ENCODE measurements at places on chromosomes 2 and 18.

DNA sequence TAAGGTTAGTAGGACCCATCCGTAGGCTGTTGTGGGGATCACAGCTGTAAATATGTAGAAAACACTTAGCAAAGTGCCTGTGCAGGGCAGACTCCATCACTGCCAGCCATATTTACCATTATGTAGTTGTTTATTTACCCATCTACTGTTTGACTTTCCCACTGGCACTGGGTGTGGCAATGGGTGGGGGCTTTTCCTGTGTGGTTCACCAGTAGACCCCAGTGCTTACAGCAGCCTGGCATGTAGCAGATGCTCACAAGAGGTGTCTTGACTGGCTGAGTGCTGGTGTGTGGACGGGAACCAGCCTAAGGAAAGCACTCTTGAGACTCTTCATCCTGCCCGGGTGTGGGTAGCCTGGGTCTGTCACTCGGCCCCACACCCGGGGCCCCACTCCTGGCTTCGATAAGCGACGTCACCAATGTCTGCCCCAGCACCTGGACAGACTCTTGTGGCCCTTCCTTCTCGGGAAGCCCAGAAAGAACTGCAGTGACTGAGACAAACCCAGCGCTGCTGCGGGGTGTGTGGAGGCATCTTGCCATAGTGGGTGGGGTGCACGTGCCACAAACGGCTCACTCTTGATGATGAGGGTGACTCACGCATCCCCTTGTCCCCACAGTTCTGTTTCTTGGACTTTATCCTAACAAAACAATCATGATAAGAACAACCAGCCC is 78.3 kb downstream of the HDAC4 start:
- DNase-seq = no peak

DNA sequence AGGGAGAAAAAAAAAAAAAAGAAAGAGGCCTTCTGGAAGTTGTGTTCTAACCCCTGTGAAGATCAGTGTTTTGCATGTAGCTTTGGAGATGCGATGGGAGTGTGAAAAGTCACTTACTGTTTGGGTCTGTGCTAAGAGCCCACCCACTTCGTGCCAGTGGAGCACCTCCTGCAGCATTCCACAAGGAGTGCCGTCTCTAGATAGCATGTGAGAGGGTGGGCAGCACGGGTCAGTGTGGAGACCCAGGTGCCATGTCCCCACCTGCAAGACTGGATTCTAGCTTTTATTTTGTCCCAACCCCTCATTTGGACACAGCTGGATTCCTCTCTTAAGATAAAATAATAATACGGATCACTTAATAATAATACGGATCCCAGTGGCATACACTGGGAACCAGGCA is 12.5 kb upstream of the TMEM185B start:
- no peak for DNase-seq

DNA sequence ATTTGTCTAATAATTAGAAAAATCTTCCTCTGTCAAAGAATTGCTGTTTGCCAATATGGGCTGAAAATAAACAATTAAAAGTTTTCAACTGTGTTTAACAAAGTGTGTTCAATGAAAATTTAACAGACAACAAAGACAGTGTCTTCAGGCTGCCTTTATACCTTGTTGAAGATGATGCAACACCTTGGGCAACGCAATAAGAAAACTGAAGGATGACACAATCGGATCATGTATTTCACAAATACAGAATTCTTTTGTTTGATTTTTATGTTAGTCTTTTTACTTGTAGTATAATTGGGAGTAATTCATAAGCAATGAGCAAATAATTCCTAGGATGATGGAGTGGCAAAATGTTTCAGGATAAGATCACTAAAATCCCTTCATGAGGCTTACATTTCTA is 27.8 kb downstream of the CHN1 start:
- DNase-seq = no peak

GRCh38 chr18:47970664-47971531 is 40.4 kb upstream of the SMAD2 start:
- DNase-seq = no peak

DNA sequence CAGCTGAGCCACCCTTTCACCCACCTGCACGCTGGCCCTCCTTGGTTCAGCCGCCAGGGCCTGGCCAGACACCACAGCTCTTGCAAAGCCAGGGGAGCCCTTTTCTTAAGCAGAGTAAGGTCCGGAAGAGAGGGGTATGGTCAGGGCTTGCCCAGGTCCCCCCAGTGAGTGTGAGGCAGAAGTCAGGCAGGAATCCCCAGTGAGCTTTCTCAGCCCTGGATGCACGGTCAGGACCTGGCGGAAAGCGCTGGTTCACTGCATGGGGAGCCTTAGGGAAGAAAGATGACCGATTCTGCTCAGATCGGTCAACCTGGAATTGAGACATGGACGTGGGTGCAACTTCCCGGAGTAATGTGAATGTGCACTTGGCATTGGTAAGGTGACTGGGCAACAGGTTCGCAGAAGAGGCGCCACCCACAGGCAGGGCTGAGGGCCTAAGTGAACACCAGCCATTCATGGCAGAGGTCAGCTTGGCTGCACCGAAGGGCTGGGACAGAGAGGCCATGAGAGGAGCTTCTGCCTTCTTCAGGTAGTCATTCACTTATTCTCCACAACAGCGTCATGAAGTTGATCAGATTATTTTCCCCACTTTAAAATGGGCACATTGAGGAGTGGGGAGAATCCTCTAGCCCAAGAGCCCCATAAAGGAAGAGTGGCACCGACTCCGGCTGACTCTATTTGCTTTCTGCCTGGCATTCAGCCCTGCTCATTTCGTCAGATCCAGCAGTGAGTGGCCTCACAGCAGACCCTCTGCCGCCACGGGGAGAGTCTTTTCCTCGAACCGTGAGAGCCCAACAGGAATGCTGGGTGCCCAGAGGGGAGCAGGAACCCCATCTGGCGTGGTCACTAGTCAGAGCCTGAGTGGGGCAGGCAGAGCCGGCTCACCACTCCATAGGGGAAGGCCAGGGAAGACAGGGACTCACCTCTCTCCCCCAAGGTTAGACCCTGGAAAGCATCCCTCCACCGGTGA is 35.8 kb downstream of the SCTR start:
- DNase-seq = no peak

- DNase-seq = no peak
Observed at GRCh38 chr2:162113776-162114168, 38.3 kb downstream of the GCG start.

DNA sequence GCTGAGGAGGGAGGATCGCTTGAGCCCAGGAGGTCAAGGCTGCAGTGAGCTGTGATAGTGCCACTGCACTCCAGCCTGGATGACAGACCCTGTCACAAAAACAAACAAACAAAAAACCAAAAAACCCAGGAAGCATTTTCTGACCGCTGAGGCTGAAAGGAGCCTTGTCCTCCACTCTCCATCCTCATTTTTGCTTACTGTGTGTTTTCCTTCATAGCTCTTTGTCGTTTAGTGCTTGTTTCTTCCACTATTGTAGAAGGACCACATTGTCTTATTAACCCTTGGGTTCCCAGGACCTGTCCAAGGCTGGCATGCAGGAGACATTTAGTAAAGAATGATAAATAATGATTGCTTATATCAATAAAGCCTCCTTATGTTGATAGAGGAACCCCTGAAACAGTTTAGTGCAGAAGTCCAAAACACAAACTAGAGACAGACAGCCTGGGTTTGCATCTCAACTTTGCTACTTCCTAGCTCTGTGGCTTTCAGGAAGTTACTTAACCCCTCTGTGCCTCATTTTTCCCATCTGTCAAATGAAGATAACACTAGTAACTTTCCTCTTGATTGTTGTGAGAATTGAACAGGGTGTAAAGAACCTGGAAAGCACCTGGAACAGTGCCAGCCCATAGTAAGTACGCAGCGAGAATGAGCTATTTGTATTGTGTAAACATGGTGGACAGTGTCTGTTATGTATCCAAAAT is 126.0 kb downstream of the LPIN1 start:
- DNase-seq = no peak

Data from stimulated activated CD4-positive, alpha-beta T cell treated with anti-CD3 and anti-CD28 coated beads, Interleukin-15, amount 100 ng/mL, for 48 hours (primary cell).